ENCODE measurements at places on chromosomes 12 and 14. TPM values are rescaled to one million over a fixed set of nuclear protein-coding genes. Genes with fewer than 3 reads are reported as not detected.

- DNase-seq = no peak
Observed at GRCh38 chr14:90960818-90961217, 99.6 kb downstream of the RPS6KA5 start.

The LRFN5 gene
- total RNA-seq = 10.0 TPM

GRCh38 chr12:94722664-94723063 lies 72.3 kb upstream of the TMCC3 start:
- no peak for DNase-seq

The STON2 gene
- 34.5 TPM for total RNA-seq

The VRK1 gene
- total RNA-seq = 18.4 TPM

DNA sequence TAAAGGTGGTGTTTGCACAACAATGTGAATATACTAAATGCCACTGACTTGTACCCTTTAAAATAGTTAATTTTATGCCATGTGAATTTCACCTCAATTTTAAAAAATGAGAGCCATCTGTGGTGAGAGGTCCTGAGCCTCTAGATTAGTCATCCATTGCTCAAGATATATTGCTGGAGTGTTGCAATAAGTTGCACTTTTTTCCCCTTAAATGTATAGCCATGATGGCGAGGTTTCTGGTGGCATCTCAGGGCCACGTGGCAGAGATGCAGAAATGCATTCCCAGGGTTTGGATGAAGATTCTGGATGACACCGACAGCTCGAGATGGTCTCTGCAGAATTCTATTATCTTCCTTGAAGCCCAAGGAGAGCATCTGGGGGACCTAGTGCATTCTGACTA lies 153.7 kb downstream of the AACS start:
- no peak for DNase-seq

- DNase-seq = no peak
Observed at GRCh38 chr12:23621900-23622299, 327.6 kb downstream of the SOX5 start.

DNA sequence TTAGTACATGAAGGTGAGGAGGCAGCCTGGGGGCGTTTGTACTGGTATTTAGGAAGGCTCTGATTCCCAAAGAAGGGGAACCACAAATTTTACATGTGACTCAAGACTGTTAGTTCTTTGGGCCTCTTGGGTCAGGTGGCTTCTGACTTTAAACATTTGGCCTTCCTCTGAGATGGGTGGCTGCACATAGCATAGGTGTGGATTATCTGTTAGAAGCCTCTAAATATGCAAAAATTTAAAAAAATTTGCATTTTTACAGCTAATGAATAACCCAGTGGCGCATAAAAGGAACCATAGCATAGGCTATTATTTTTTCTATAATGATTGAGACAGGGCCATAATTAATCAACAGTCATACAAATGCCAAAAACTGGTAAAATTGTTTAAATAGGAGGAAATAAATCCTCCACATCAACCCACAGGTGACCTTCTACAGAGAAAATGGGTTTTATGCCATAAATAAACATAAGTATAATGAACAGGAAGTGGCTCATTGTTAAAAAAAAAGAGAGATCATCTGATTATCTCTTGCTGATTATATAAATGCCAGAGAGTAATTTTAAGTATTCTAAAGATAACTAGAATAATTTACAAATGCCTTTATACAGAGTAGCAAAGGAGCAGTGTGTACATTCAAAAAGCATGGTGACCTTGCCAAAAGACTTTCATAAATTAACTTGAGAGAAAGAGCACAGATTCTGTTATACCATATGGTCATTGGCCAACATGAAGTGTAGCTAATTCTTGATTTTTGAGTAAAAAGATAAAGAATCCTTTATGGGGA lies 284.2 kb upstream of the ATP2B1 start:
- DNase-seq = no peak

- peak; percentile 51 for DNase-seq
Observed at GRCh38 chr14:49934646-49935045, 41.8 kb downstream of the ARF6 start.

The RTN1 gene
- total RNA-seq = 1.2 TPM

GRCh38 chr12:53505555-53506449 lies 1.5 kb downstream of the NPFF start:
- no peak for DNase-seq

DNA sequence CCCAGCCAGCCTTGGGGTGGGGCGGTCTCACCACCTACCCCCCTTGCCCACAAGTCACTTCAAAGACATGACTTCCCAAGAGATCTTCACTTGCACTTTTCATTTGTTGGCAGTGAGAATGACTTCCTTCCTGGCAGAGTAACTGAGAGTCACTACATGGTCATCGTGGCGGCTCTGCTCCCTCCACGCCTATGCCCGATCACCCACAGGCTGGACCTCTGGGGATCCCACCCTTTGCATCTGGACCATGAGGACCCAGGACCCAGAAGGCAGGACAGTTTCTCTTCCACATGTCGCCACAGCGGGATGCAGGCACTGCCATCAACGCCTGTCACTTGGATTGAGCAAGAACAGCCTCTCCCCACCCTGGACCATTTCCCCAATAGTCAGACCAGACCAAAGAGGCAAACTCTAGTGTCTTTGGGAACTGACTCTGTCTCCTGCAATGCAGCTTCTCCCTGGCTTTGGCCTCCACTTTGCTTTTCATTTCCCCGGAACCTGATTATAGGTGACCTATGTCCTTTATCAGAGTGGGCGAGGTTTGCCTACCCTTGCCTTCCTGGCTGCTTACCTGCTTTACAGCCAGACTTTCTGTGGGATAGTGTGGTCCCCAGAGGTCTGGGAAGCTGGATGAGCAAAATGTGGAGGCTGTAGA lies 3.6 kb downstream of the VDR start:
- DNase-seq = no peak

DNA sequence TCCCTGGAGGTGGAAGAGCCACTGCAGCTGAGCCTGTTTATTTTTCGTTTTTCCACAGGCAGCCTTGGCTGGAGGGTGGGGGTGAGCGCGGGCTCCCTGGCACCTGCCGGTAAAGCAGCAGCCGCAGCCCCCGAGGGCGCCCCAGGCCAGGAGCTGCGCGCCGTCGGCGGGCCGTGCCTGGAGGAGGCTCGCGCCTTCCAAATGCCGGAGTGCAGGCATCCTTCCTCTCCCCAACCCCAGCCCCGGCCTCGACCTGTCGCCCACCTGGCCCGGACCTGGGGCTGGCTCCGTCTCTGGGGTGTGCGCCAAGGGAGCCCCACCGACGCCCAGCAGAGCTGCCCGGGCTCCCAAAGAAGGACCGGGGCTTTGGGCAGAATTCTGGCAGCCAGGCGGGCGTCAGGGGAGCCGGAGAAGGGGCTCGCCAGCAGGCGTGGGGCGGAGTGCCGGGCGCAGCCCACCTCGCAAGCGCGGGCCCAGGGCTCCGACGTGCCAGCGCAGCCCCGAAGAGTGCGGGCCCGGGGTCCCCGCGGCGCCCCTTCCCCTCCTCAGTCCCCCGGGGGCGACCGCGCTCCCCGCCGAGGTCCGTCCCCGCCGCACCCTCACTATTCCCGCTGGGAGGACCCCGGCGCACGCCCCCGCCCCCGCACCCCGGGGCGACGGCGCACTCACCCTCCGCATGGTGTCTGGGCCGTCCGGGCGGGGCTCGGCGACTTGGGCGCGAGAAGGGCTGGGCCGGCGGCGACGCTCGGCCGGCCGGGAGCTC lies 130.3 kb downstream of the NDUFA12 start:
- no peak for DNase-seq

DNA sequence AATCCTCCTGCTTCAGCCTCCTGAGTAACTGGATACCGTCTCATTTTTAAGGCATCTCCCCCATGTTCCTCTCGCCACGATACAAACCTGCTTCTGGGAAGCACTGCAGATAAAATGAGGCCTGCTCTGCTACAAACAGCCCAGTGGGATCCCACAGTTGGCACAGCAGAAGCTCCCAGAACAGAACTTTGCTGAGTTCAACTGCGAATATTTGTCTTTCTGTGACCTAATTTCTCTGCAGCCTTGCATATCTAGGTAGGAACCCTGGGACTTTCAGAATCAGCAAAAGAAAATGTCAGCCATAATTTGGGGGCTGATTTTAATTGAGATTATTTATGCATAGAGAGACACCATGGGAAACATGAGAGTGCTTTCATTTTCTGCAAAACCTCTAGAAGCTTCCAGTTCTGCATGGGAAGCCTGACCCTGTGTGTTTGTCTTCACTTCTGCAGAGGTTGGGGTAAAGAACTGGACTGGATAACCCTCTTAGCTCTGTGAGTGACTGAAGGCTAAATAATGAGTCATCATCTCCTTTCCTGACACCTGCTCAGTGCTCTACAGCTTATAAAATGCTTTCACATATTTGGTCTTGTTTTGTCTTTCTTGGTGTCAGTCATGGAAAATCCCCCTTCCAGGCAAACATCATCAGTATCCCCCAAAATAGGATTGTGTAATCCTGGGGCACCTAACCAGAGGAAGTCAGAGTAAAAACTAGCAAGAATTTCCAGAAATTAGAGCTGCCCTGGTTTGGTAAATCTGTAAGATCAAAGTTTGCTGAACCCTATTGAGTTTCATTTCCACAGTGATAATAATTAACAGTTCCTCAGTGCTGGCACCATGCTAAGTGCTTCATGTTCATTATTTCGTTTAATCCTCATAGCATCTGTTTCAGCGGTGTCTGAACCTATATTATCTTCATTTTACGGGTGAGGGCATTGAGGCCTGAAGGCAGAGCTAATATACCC lies 185.8 kb downstream of the SLC15A4 start:
- no peak for DNase-seq

DNA sequence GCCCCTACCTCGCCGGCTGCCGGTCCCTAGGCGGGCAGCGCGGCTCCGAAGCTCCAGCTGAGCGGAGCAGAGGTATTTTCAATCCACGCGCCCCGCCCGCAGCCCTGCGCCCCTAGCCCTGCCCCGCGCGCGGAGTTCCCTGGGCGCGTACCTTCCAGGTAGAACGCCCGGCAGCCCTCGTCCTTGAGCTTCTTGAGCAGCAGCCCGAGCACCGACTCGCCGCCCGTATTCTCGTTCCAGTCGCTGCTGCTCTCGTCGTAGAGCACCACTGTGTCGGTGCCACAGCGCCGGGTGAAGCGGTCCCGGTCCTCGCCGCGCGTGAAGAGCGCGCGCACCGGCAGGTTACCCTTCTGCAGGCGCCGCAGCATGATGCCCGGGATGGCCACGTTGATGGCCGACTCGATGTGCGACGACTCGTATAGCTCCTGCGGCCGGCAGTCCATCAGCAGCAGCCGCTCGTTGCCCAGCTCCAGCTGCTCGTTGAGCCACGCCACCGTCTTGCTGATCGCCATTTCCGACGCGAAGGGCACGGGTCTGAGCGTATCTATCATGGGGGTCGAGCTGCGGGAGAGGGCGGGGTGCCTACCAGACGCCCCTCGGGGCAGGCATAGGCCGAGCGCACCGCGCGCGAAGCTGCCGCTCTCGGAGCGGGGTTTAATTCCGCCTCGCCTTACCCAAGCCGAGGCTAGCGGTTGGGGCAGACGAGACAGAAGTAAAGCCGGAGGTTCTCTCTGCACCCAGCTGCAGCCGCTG lies 636 bp downstream of the DUSP6 start:
- no peak for DNase-seq

DNA sequence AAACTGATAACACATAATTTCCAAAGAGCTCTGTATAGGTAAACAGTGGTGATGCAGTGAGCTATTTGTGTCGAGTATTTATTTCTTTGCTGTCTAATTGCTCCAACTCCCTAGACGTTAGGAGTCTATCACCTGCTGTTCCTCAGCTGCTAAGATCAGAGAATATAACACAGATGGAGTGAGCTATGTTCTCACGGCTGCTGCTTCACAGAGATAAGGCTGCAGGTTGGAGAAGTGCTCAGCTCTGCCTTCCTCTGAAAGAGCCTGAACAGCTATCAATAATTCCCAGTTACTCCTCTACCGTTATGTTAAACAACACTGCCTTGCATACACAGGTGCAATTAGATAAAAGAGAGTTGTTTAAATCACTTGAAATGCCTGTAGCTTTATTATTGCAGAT lies 103.2 kb upstream of the MDGA2 start:
- no peak for DNase-seq

- DNase-seq = peak; percentile 64
Observed at GRCh38 chr12:92696216-92696615, 6.6 kb upstream of the PLEKHG7 start.

- peak; percentile 27 for DNase-seq
Observed at GRCh38 chr12:22858849-22859570, 234.0 kb downstream of the ETNK1 start.

The B4GALNT3 gene
- 6.0 TPM for total RNA-seq

The KERA gene
- total RNA-seq = 223 TPM

DNA sequence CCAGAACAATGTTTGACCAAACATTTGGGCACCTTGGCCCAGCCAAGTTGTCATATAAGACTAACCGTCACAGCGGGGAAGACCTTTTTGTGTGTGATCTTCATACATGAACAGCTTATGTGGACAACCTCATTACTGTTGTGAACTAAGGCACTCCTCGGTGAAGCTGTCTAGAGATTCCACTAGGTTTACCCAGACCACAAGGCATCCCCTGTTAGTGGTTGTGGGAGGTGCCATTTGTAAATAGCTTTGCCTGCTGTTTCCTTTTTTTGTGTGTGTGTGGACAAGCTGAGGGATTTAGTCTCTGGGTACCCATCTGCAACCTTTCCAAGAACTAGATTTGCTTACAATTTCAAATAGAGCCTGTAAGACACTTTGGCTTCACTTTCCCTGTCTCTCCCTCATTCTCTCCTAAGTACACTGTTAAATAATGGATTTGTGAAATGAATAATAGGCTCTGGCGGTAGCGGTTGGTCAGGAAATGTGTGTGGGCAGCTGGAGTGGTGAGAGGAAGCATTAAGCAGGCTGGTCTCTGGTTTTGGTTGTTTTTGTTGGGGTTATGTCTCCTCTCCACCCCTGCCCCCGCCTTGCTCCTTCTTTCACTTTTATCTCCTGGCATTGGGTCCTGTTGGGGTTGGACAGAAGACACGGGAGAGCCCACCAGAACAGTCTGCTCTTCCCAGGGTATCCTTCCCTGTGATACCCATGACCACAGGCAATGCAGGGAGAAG lies 727.6 kb downstream of the VRK1 start:
- DNase-seq = no peak

GRCh38 chr12:3920351-3921150 lies 47.4 kb upstream of the PARP11 start:
- no peak for DNase-seq

DNA sequence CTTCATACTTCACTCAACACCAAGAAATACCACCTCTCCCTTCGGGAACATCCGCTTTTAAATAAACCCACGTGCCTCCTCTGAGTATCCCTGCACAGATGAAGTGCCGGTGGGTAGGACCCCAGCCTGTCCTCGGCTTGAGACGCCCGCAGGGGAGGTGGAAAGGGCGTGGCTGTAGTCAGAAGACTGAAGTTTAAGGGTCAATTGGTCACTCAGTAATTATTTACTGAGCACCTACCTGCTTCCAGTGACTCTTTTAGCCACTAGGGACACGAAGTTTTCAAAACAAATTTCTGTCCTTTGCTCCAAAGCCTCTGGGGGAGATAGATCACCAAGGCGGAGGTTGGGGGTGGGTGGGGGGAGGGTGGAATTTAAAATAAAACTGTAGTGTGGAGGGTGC lies 309.4 kb downstream of the VRK1 start:
- DNase-seq = no peak

The SALL2 gene
- total RNA-seq = 7.1 TPM

DNA sequence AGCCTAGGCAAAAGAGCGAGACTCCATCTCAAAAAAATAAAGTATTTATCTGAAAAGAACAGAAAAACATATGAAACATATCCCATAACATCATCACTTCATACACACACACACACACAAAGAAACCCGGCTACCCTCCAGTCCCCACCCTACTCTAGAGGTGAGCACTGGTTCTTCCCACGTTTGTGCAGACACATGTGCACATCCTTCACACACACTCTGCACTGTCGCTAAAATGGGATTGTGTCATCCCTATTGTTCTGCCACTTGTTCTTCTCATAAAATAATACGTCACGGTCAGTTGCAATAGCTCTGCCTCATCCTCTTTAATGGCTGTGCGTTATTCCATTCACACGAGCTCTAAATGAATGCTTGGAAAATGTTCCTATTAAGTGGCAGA lies 85.9 kb upstream of the ANO2 start:
- DNase-seq = no peak

The CCDC197 gene
- 0.04 TPM for total RNA-seq

The STAC3 gene
- total RNA-seq = 202 TPM
